ENCODE measurements at places on chromosomes 13 and 19. TPM values are rescaled to one million over a fixed set of nuclear protein-coding genes. Genes with fewer than 3 reads are reported as not detected.

TUBA3C gene
- total RNA-seq, result not detected

NLRP11 gene
- total RNA-seq, result not detected

COL5A3 gene
- 5.0 TPM for total RNA-seq

ADAMTSL5 gene
- total RNA-seq, result 11.7 TPM

PCDH20 gene
- total RNA-seq, result not detected

CD22 gene
- total RNA-seq, result not detected

SIGLECL1 gene
- total RNA-seq, result not detected

RASAL3 gene
- 0.15 TPM for total RNA-seq

PTPRH gene
- total RNA-seq, result 4.5 TPM

SIGLEC12 gene
- total RNA-seq, result not detected

ERCC1 gene
- total RNA-seq, result 78.7 TPM

WDR88 gene
- not detected for total RNA-seq

ZNF534 gene
- total RNA-seq, result 0.17 TPM

ATP4A gene
- not detected for total RNA-seq

ZNF492 gene
- total RNA-seq, result 0.17 TPM
